ENCODE measurements at places on chromosomes 16 and 17. TPM values are rescaled to one million over a fixed set of nuclear protein-coding genes. Genes with fewer than 3 reads are reported as not detected.

DNA sequence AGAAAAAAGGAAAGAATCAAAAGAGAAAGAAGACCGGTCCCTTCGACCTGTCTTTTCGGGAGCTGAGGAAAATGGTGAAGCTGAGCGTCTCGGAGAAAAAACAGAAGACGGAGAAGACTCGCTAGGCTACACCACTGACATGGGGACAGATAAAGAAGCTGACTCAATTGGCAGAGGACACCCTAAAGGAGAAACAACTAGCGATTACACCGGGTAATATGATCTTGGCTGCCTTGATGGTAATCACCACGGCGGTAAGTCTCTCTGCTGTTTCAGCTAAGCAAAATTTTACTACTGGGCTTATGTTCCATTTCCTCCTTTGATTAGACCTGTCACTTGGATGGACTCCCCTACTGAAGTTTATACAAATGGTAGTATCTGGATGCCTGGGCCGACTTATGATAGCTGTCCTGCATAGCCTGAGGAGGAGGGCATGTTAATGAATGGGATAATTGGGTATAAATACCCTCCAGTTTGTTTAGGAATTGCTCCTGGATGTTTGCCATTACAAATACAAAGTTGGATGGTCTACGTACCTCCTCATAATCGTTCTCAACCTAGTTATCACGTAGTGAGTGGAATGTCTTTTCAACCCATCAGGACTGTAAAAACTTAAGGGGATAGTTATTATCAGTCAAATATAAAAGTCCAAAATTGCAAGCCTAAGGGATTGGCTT, 24.1 kb downstream of the ALOX15B start:
- no peak for DNase-seq

GRCh38 chr17:28646039-28646754, 1.2 kb upstream of the BLTP2 start:
- no peak for DNase-seq

DNA sequence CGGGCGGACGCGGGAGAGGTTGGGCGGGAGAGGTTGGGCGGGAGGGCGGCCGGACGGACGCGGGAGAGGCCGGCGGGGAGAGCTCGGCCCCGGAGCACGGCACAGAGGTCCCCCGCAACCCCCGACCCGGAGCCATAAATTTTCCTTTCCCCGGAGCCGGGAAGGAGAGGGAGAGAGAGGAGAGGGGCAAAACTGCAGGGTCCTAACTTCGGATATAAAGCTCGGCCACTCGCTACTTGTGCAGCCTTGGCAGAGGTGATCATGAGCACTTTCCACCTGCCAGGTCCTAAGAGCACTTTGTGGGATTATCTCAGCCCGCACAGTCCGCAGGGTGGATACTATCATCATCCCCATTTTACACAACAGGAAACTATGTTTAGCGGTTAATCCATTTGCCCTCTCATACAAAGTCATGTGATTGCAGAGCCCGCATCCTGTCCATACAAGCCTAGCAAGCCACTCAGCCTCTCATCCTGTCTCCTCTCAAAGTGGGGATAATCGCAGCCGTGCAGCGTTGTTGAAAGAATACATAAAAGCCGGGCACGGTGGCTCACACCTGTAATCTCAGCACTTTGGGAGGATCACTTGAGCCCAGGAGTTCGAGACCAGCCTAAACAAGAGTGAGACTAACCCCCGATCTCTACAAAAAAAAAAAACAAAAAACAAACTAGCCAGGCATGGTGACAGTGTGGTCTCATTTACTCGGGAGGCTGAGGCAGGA, 780 bp upstream of the DCAKD start:
- no peak for DNase-seq

DNA sequence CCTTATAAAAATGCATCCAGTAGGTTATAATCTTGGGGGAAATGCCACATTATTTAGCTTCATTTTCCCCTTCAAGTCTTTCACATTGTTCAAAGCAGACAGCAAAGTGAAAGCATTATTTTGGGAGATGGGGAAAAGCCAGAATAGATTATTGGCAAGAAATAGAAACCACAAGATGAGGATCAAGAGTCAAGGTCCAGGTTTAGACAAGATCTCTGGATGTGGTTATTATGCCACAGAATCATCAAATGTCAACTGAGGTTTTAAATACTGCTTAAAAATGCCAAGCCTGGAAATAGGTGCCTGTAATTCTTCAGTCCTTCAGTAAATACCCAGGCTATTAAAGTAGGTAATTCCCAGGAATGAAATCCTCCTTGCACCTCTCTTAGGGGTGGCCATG, 65.1 kb upstream of the ALOX12 start:
- DNase-seq, result no peak

- DNase-seq, result no peak
These were observed 46.4 kb upstream of the KLHDC4 start for GRCh38 chr16:87812200-87812656.

- DNase-seq, result no peak
These were observed 379.2 kb upstream of the ZFHX3 start for GRCh38 chr16:73427164-73427563.

GRCh38 chr16:48813485-48813884, 203.5 kb upstream of the N4BP1 start:
- DNase-seq, result no peak

DNA sequence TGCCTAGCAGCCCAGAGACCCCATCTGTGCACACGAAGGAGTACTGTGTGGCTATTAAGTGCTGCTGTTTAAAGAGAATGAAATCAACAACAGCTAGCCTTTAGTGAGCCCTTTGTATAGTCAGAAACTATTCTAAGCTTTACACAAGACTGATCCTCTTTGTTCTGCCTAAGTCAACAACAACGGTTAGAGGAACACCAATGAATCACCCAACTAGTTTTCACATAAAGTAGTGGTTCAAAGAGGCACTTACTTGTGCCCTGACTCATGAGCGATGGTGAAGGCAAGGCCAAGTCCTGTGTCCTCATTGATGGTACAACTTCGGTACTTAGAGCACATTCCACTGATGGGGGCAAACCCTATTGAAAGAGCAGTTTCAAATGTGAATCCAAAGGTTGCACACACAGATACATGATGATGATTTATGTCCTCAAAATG, 75.8 kb downstream of the ADAMTS18 start:
- no peak for DNase-seq

DNA sequence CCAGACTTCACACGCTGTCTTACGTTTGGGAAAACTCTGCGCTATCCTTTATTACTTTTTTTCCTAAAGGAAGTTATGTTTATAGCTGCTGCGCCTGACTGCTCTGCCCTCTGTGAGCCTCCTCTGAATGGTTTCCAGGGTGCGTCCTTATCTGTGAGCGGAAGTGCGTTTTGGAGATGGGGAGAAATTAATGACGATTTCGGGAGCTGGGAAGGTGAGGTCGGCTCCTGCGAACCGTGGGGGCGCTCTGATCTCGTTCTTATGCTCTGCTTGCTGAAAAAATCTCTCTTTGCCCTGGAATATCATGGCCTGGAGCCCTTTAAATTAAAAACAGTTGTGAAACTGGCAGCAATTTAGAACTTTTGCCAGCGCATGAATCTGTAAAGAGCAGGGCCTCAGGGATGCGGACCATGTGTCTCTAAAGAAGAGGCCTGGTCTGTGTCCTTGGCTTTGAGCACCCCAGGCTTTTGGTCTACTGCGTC, 135.7 kb upstream of the ZFHX3 start:
- no peak for DNase-seq

DNA sequence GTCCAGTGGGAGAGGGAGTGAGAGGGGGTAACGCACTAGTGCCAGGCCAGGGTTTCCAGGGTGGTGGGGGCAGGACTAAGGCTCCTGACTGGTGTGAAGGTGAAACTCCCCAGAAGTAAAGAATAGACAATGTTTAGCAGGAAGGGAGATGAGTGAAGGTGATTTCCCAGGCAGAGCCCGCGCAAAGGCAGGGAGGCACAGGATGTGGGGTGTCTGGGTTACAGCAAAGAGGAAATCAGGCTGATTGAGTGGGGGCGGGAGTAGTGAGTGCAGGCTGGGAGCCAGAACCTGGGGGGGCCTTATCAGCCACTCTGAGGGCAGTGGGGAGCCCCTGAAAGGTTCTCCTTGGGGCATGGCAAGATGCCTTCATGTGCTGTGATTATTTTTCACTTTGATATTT, 167.5 kb downstream of the UTP18 start:
- DNase-seq, result no peak

- no peak for DNase-seq
These were observed 6.3 kb downstream of the CSF3 start for GRCh38 chr17:40021451-40021971.

DNA sequence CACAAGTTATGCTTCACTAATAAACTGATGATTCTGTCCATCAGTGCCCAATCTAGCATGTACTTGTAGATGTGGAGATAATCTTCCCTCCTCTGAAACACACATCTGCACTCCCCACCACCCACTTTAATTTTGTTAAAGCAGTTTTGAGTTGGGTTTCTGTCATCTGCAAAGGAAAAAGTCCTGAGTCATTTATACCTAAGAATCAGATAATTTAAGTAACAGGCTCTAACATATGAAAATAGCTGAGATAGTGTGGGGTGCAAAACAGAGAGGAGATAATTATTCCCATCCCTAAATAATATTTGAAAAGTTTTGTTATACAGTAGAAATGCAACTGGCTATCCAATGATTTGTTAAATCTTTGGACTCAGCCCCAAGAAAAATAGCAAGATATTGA, 67.7 kb upstream of the ALOX12 start:
- DNase-seq, result no peak

DNA sequence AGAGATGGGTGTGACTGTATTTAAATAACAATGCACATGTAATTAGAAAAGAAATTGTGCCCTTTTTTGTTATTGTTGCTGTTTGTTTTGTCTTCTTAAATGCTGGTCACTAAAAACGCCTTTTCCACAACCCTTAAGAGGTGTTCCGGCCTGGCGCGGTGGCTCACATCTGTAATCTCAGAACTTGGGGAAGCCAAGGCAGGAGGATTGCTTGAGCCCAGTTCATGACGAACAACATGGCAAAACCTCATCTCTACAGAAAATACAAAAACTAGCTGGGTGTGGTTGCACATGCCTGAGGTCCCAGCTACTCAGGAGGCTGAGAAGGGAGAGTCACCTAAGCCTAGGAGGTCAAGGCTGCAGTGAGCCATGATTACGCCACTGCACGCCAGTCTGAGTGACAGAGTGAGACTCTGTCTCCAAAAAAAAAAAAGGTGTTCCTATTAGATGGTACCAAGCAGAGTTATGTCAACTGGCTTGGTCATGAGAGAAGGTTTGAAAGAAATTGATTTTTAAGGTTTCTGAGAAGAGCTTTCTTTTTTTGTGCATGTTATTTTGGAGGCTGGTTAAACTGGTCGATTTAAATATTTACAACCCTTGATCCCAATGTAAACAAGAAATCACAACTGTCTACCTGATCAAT, 23.5 kb upstream of the RFFL start:
- no peak for DNase-seq

- no peak for DNase-seq
These were observed 13.4 kb downstream of the UBALD1 start for GRCh38 chr16:4601036-4601863.

DNA sequence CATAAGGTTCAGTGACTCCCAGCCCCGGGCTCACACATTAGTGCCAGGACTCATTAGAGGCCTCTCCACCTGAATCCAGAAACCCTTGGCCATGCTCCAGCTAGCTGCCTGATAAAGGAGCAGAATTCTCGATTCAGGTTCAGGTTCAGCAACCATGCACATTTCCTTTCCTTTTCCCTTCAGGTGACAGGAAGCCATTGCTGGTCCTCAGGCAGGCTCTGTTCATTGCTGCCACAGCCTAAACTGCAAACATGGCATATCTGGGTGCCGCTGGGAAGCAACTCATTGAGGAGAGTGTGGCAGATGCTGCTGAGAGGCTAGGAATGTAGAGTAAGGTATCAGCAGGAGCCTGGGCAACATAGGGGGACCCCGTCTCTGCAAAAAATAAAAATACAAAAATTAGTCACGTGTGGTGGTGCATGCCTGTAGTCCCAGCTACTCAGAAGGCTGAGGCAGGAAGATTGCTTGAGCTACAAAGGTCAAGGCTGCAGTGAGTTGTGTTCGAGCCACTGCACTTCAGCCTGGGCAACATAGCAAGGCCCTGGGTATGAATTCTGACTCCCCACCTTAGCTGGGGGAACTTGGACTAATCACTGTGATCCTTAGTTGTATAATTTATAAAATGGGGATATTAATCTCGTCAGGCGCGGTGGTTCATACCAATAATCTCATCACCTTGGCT, 28.7 kb downstream of the ARL4D start:
- DNase-seq, result no peak

GRCh38 chr17:7237266-7237760, 1.9 kb downstream of the PHF23 start:
- no peak for DNase-seq

GRCh38 chr16:10565167-10565566, 15.2 kb downstream of the EMP2 start:
- DNase-seq, result no peak

GRCh38 chr17:11996722-11997146, 541 bp downstream of the ZNF18 start:
- peak; percentile 39 for DNase-seq

GRCh38 chr16:53960050-53960812, 256.3 kb downstream of the FTO start:
- DNase-seq, result no peak

DNA sequence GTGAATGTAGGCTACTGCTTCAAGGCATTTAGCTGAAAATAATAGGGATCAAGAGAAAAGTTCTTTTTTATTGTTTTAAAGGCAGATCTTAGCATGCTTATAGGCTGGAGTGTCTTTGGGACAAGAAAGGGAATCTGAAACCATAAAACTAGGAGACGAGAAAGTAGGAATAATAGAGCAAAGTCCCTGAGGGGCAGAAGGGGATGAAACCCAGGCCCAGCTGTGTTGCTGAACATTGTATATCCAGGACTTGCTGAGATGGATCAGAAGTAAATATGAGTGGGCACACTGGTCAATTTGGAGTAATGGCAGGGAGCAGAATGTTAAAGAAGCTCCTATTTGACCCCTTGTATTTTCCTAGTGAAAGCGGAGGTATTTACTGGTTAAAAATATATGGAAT, 9.3 kb downstream of the ZNF689 start:
- DNase-seq, result no peak

DNA sequence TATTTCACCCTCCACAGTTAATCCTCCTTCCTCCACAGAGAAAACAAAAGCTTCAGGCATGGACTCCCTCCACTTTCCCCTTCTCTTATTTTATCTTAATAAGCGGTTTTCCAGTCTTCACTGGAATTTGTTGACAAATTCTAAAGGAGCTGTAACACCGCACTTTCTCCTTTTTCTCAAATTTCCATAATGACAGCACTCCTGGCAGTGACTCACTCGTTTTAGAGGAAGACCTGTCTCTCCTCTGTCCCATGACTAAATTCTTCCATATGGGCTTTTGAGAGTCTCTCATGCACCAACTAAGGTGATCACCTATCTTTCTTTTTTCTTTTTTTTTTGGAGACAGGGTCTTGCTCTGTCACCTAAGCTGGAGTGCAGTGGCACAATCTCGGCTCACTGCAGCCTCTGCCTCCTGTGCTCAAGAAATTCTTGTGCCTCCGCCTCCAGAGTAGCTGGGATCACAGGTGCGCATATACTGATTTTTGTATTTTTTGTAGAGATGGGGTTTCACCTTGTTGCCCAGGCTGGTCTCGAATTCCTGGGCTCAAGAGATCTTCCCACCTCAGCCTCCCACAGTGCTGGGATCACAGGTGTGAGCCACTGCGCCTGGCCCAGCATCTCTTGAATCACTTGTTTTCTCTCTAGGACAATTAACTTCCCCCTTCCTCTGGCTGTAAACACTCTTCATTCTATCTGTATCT, 7.7 kb downstream of the ITGAM start:
- DNase-seq, result no peak

GRCh38 chr16:29662729-29663015, 375 bp upstream of the SPN start:
- no peak for DNase-seq

C1QTNF1 gene
- polyA plus RNA-seq, result 2.5 TPM

DNASE1L2 gene
- polyA plus RNA-seq, result 0.74 TPM

CACNA1H gene
- 16.6 TPM for polyA plus RNA-seq

NECAB2 gene
- 1.5 TPM for polyA plus RNA-seq

LRRC46 gene
- 2.4 TPM for polyA plus RNA-seq
